ENCODE measurements at places on chromosomes 5 and 9.

- DNase-seq: no peak
Observed at GRCh38 chr5:169901896-169902295, 78.4 kb downstream of the INSYN2B start.

DNA sequence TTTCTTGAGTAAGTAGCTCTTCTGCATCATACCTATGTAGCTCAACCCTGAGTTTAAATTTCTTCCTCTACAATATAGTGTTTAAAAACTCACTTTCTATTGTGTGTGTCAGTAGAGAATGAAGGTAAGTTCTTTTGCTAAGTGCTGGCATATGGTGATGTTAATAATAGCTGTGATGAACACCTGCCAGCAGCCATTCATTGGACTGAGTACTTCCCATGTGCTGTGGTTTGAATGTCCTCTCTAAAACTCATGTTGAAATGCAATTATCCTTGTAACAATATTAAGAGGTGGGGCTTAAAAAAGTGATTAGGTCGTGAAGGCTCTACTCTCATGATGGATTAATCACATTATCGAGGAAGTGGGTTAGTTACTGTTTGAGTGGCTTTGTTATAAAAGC, 645.2 kb upstream of the RGMB start:
- DNase-seq: no peak

DNA sequence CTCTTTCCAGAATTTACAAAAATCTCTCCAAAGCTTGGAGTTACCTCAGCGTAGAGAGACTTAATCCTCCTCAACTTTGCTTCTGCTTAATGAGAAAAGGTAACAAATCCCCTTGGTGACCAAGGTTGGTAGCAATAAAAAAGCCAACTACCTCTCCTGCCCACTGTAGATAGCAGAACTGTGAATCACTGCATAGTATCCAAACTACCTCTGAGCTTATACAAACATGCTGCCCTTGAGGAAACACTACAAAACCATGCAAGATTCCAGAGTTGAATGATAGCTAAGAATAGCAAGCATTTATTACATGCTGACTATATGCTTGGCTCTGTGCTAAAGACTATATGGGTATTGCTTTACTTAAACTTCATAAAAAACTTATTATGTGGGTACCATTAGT, 2.8 kb upstream of the ADAMTS12 start:
- no peak for DNase-seq

DNA sequence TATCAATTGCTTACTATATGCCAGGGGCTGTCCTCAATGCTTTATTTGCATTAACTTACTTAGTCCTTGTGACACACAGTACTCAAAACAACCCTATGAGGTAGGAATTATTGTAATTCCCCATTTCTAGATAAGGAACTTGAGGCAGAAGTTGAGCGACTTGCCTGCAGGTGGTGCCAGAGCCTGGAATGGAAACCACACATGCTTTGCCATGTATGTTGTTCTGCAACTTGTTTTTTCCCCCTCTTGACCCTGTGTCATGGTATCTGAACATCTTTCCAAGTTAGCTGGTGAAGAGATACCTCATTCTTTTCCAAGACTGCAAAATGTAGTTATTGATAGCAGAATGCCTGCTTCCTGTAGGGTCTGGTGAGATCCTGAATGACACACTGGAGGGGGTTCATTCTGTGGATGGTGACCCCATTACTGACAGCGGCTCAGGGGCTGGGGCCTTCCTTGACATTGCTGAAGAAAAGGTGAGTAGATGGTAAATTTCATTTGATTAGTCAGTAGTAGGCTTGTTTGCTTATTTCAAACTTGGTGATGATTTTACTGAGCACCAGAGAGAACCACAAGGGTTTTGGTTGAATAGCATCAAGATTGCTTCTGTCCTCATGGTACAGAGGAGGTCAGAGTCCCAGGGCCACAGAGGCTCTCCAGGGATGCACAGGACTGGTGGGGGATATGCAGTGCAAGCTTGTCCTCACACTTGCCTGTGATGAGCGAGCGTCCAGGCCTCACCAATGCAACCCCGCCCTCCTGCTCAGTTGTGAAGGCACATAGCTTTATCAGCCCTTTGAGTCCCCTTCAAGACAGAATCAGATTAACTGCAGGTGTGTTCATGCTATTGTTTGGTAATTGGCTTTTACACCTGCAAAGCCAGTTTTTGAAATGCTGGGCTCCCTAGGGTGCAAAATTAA, 57.0 kb downstream of the COL15A1 start:
- peak; percentile 81 for DNase-seq

GRCh38 chr5:28809811-28810750, 1771.7 kb upstream of the CDH9 start:
- DNase-seq: no peak

DNA sequence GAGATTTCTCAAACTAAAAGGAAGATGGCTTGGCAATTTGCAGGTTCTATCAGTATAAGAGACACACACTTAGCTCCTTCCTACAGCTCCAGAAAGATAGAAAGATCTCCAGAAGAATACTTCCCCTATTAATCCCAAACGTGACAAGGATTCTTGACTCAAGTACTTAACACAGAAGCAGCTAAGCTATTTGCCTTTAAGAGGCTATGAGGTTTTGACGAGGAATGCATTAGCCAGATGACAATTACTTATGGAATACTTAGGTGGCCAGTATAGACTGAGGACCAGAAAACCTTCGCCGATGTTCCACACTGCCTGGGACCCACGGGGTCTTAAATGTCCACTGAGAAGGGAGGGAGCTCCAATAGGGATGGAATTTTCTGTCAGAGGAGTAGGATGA, 340.5 kb upstream of the KIF2A start:
- DNase-seq: no peak

DNA sequence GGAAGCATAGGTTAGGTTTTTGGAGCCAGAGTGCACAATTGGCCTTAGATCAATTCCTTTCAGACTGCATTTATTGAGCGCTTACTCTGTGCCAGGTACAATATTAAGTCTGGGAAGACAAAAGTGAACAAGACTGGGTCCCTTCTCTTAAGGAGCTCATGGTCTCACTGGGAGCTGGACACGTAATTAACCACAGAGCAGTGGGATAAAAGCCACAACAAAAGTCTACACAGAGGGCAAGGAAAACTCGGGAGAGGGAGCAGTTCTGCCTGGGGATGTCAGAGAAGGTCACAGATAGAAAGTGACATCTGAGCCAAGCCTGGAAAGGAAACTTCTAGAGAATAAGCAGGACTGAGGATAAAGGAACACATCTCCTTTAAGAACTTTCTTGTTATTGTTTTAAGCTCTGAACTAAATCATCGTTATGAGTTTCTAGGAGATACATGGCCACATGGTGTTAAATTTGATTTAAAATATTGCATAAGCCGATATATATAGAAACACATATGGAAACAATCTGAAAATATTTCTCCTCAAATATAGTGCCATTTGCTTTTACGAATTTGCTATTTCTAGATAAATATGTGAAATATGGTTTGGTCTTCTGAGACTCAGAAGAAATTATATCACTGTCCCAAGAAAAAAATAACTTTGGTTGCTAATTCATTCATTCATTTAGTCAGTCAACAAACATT, 40.1 kb upstream of the PDE8B start:
- no peak for DNase-seq

GRCh38 chr5:53362521-53362941, 117.9 kb upstream of the FST start:
- no peak for DNase-seq

- no peak for DNase-seq
Observed at GRCh38 chr9:38003230-38003629, 65.8 kb downstream of the SHB start.

- DNase-seq: no peak
Observed at GRCh38 chr9:104899759-104900247, 28.2 kb downstream of the ABCA1 start.

- DNase-seq: no peak
Observed at GRCh38 chr9:27088981-27089380, 20.0 kb upstream of the TEK start.

GRCh38 chr5:14410394-14411201, 171.0 kb upstream of the OTULINL start:
- DNase-seq: no peak

DNA sequence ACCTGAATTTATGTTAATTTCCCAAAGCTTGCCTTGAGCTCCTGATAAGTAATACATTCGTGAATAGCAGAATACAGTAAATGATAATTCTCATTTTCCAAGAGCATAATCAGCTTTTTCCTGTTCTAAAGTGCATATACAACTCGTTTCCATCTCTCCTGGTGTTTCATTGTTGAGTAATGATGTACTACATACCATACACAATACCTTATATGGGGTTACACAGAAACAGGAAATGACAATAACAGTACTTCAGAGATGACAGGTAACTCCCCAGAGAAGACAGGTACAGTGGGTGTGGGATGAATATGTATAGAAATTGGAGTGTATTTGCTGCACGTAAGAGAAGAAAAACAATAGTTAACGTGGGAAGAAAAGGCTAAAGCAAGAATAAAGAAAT, 287.1 kb downstream of the TENT4A start:
- DNase-seq: no peak

GRCh38 chr5:113166261-113166660, 189.7 kb downstream of the DCP2 start:
- DNase-seq: no peak

DNA sequence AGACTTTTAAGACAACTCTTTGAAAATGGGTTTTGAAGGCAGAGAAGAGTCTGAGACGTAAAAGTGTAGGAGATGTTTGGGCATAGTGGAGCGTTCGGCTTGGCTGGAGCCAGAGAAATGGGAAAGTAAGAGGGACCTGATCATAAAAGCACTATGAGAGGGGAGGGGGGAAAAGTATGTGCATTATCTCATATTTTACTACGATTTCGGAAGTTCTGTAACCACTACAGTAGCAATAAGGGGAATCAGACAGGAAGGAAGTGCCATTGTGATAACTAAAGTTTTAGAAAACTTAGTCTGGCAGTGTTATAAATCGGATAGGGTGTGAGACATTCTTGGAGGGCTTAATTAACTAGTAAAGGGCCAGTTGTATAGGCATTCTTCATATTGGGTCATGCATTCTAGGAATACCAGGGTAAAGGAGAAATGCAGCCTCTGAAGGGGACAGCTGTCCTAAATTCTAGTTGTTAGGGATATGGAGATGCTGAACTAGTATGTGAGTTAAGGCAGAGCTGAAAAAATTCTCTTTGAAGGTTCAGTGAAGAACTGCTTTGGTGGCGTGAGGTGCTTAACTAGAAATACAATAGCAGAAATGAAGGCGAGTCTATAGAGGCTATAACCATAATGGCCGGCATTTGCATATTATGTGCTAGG, 83.8 kb upstream of the FREM1 start:
- DNase-seq: no peak

DNA sequence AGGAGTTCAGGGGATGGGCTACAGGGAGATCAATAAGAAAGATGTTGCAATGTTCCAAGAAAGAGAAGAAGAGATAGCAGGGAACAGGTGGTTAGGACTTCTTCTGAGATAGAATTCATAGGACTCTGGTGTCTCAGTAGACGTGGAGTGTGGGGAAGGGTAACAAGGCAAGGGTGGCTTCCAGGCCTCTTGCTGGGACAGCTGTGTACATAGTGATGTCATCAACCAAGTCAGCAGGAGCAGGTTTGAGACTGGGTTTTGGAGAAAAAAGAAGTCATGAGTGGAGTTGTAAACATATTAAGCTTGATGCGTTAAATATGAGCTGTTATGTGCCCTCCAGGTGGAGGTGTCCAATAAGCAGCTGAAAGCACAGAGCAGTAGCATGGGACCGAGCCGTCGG, 211.8 kb upstream of the RASEF start:
- no peak for DNase-seq

GRCh38 chr9:127004946-127005769, 90.6 kb downstream of the RALGPS1 start:
- no peak for DNase-seq

DNA sequence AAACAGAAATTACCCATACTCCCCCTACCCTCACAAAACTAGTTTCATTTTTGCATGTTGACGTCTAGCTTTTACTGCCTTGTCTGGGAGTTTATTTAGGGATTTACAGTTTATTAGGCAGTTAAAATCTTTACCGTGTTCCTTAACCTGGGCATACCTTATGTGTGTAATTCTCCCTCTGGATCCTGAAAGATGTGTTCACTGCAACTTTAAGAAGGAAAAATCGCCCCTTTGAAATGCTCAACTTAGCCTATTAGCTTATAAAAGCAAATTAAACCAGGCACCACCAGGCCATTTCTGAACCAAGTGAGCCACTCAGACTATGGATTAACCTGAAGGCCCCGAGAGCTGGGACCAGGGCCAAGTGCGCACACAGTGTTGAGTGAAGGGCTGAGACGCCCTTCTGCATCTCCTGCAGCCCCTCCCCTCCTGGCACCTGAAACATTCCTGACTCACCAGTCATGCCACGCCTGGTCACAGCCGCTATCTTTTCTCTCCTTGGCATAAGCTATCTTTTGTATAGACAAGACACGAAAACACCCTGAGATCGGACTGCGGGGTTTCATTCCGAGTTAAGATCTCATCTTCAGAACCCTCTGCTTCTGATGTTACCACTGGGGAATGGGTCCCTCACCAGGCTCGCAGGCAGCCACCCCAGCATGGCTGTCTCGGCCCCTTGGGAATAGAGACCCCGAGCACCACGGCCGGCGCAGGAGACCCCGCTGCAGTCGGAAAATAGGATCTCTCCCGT, 111.9 kb downstream of the ROR2 start:
- DNase-seq: no peak

GRCh38 chr9:120882935-120883607, 6.1 kb upstream of the PHF19 start:
- no peak for DNase-seq

DNA sequence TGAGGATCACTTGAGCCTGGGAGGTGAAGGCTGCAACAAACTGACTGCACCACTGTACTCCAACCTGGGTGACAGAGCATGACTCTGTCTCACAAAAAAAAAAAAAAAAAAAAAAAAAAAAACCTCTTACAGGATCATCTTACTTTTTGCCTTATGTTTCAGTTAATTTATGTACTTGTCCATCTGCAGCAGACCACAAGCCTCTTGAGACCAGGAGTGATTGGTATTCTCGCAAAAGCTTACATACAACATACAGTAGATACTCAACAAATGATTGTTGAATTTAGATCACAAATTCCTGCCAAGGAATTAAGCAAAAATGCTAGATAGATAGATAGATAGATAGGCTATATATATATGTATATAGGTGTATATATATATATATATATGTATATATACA, 12.4 kb downstream of the CEMIP2 start:
- no peak for DNase-seq

DNA sequence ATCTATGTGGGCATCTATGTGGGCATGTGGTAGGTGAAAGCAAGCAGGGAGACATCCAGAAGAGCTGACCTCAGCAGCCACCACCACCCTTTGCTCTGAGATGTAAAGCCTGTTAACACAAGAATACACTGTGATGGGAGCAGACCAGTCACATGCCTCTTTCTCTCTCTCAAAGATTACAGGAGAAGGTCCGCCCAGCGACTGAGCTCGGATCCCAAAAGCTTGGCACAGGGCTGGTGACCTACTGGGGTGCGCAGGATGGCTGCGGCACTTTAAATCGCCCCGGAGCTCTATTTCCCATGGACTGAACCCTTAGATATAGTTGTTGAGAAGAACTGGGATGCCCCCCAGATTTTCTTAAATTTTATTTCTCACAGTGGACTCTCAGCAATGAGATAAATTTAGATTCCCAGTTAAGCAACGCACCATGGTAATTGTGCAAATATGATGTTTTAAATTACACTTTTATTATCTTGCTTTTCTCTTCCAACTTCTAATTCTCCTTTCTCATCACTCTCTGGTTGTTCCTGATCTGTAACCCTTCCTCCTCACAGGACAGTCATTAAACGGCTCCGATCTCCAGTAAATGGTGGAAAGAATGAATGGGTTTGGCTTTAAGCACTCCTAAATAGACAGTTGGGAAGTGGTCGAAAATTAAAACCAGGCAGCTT, 37.7 kb upstream of the ICE1 start:
- DNase-seq: no peak

All from mesendoderm (in vitro differentiated cells).